Myocyte (in vitro differentiated cells): ENCODE measurements at places on chromosomes 1 and 21.

DNA sequence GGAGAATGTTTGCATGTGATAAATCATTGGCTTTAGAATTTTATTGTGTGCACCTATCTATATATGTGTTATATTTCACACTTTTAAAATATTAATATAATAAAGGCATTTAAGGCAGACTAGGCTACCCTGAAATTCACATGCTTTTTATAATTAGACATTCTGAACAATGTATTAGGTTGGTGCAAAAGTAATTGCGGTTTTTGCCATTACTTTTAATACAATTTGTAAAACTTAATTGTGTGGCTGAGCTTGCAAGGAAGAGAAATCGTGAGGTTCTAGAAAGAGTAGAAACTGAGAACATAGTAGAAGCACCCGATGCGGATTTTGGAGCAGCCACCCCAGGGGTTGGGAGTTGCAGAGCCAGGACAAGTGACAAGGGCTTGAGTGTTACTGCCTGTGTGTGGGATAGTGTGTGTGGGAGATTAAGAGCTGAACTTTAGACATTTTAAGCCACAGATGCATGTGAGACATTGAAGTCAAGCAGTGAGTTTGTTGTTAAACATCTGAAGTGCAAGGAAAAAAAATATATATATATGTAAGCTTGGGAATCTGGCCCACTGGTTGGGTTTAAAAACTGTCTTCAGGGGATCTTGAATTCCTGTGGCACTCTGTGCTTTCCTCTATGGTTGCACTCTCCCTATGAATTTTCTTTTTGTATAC, 244.5 kb downstream of the TM2D1 start:
- DNase-seq: no peak

- DNase-seq: peak; percentile 24
Measured at GRCh38 chr1:31523012-31523411, 53.3 kb upstream of the TINAGL1 start.

- no peak for DNase-seq
Measured at GRCh38 chr1:63319046-63320021, 3.0 kb upstream of the FOXD3 start.

DNA sequence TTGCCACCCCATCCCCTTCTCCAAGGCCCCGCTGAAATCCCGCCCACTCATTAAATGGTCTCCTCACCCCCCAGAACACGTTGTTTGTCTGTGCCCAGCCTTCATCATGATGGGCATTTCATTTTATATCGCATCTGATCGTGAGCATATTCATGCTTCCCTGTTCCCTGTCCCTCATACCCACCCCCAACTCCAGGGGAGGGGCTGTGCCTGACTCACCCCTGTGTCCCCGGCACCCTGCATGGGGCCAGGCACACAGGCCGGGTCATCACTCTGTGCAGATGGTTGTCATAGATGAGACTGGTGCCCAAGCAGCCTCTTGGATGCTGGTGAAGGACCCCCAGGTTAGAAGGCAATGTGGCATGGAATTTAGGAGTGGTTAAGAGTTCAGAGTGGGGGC, 11.0 kb downstream of the CAMK2N1 start:
- DNase-seq: no peak

DNA sequence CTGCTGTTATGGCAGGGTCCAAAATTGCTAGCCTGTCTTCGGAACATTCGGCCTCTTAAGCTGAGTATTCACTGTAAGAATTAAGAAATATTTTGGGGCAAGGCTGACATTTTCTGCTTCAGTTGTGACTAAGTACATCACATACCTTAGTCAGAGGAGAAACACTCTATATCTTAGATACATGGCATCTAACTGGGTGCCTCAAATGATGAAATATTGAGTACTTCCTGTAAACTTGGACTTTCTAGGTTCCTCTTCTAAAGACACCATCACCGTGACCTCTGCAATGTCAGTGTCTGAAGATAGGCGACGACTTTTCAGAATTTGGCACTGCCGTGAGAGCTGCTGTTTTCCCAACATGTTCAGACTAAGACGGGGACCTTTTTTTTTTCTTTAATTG, 65.6 kb downstream of the PCBP3 start:
- DNase-seq: no peak

- no peak for DNase-seq
Measured at GRCh38 chr1:234262007-234262753, 111.1 kb upstream of the COA6 start.

DNA sequence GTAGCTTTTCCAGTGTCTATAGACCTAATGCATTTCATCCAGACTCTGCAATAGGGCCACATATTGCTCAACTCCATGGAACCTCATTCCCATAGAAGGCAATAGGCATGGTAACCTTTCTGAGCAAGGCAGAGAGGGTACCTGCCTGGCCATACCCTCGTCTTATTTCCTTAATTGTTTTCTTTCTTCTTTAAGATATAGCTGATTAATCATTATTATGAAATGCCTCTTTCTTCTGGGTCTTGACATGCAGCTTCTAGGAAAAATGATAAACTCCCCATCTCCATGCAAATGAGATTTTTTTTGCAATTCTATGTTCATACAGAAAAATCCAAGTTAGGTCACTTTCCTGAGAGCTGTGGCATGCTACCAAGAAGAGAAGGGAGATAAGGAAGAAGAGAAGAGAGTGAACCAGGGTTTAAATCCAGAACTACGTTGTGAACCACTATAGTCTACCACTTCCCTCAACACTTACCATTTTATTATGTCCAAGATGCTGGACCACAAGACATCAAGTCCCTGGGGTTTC, 33.0 kb upstream of the IL20 start:
- no peak for DNase-seq

DNA sequence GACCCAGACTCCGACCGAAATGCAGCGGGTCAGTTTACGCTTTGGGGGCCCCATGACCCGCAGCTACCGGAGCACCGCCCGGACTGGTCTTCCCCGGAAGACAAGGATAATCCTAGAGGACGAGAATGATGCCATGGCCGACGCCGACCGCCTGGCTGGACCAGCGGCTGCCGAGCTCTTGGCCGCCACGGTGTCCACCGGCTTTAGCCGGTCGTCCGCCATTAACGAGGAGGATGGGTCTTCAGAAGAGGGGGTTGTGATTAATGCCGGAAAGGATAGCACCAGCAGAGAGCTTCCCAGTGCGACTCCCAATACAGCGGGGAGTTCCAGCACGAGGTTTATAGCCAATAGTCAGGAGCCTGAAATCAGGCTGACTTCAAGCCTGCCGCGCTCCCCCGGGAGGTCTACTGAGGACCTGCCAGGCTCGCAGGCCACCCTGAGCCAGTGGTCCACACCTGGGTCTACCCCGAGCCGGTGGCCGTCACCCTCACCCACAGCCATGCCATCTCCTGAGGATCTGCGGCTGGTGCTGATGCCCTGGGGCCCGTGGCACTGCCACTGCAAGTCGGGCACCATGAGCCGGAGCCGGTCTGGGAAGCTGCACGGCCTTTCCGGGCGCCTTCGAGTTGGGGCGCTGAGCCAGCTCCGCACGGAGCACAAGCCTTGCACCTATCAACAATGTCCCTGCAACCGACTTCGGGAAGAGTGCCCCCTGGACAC, 534 bp downstream of the C1orf56 start:
- peak; percentile 79 for DNase-seq

- DNase-seq: no peak
Measured at GRCh38 chr1:204894606-204895005, 23.9 kb downstream of the NFASC start.

- peak; percentile 85 for DNase-seq
Measured at GRCh38 chr1:19918057-19918456, 5.4 kb downstream of the PLA2G2E start.

DNA sequence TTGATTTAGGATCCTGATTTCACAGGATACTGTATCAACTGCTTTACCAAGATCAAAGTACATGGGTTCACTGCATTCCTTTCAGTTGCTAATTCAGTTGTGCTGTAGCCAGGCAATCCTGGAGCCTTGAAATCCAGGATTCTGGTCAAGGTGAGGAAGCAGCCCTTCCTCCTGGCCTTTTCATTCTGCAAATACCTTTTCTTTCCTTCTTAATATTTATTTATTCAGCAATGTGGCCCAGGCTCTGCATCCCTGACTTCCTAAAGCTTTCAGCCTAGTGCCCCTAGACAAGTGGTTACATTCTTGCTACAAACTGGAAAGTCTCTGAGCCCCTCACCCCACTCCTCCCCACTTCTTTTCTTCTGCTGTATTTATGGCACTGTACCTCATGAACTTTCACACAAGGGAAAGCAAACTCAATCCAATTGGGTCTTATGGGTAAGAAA, 16.2 kb downstream of the LRRC8D start:
- DNase-seq: no peak

DNA sequence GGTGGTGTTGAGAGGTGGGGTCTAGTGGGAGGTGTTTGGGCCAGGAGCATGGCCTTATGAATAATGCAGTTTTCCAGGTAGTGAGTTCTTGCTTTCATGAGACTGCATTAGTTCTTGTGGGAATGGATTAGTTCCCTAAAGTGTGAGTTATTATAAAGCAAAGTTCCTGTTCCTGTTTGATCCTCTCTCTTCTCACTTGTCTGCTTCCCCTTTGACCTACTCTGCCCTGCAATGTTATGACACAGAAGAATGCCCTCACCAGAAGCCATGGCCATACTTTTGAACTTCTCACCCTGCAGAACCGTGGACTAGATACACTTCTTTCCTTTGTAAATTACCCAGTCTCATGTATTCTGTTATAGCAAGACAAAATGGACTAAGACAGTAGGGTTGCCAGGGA, 53.6 kb downstream of the MAP3K7CL start:
- no peak for DNase-seq

- DNase-seq: no peak
Measured at GRCh38 chr21:30153697-30154340, 12.8 kb downstream of the CLDN17 start.

- no peak for DNase-seq
Measured at GRCh38 chr1:193697115-193697762, 510.8 kb upstream of the B3GALT2 start.

DNA sequence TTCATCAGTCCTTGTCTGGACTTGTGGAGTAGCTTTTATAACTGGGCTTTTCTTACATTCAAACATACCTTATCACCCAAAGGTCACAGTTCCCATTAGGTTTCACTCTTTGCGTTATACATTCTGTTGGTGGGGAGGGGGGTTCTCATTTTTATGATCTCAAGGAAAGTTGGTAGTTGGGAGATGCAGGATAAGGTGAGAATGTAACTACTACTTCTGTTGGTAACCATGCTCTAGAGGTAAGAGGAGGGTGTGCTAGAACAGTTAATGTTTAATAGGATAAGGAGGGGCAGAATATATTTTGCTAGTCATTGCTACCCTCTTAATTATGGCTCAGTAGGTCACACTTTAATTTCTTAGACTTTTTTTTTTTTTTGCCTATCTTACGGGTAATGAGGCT, 10.7 kb downstream of the YBX1 start:
- DNase-seq: no peak

- DNase-seq: peak; percentile 32
Measured at GRCh38 chr1:229437443-229437842, 3.5 kb upstream of the ACTA1 start.
